CD4-positive, alpha-beta T cell treated with Interleukin-15 for 4 hours (primary cell): ENCODE measurements at places on chromosomes 16 and 17.

DNA sequence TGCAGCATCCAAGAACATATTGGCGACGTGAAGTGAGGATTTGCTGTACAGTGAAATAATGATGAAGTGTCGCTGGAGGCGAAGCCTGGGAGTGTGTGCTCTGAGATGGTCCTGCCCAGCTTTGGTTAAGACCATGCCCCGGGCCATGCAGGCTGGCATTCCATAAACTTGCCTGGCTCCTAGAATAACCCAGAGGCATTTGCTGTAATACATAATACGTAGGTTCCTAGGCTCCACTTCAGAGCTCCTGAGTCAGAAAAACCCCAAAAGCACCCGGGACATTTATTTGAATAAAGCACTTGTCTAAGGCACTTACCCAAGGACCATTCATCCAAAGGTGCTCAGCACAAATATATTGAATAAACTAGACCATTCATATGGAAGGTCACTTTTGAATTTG is 279.3 kb downstream of the ABCC12 start:
- no peak for DNase-seq

DNA sequence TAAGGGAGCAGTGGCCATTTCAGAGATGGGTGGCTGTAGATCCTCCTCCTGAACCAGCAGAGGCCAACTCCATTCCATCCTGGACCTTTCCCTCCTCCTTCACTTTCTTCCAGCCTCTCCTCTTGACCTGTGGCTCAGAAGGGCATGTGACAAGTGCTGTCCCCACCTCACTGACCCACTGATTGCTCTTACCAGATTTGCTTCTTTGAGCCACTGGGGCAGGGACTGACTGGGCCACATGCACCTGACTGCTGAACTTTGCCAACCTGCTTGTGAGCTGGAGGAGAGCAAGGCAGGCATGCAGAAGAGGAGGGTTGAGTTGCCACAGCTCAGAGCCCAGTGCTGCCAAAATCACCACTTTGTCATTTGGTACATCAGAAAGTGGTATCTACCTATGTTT is 68.3 kb downstream of the MSI2 start:
- DNase-seq, result no peak

DNA sequence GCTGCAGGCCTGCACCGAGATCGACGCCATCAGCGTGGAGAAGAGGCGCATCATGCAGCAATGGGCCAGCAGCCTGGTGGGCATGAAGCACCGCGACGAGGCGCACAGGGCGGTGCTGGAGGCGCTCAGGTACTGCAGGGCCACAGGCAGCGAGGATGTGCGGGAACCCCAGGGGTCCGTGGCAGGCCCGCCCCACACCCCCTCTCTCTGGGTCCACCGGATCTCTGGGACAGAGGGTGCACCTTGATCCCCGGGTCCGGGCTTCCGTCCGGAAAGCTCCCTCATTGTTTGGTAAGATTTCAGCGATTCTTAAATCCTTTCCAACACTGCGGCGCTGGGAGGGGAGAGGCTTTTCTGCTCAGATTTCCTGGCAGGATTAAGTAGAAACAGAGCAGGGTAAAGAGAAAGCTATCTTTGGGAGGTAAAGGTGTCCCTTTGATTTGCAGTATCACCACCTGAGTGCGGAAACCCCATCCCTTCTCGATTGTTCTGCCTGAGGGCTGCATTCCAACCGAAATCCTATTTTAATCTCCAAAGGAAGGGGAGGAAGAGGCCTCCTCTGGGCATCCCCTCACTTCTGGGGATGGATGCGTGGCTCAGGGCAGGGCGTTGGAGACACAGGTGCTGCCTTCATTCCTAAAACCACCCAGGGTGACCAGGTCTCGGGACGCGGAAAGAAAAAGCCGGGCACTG is 29.2 kb downstream of the CCDC40 start:
- no peak for DNase-seq

GRCh38 chr17:36661047-36661666 is 59.8 kb downstream of the MRM1 start:
- no peak for DNase-seq

DNA sequence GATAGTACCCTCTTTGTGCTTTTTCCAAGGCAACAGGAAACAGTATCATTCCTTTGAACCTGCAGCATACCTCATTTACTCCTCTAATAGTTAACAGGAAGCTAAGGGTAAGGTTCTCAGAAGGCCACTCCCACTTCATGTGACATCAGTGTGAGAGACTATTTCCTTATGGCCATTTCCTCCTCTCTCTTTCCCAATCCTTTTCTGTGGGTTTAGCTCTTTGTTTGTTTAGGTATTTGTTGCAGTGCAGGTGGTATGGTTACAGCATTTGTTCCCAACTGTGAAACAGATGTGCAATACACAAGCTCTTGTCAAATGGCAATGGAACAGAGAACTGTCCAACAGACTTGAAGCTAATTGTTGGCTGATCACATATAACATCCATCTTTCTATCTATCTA is 14.7 kb downstream of the TMC5 start:
- no peak for DNase-seq

DNA sequence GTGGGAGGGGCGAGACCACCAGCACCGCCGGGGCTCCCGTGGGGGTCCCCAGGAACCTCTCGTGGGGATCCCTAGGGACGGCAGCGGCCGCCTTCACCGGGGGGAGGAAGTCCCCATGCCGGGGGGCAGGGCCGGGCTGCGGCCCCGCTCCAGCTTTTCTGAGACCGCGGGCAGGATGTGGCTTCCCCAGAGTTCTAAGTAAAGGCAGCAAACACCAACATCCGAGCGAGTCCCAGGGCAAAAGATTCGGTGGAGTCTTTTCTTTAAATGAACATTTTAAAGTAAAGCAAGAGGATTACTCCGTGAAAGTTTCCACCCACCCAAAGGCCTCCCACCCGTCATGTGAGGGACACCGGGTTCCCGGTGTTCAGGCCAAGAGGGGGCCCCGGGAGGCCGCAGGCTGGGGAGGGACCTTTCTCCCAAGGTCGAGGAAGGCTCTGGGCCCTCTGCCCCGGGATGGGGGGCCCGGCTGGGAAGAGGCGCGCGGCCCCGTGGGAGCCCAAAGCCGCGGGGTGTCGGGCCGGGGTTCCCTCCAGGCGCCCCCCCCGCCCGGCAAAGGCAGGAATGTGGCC is 137.2 kb upstream of the RPH3AL start:
- DNase-seq, result peak; percentile 69

GRCh38 chr16:22621586-22622155 is 111.0 kb downstream of the NPIPB5 start:
- no peak for DNase-seq

DNA sequence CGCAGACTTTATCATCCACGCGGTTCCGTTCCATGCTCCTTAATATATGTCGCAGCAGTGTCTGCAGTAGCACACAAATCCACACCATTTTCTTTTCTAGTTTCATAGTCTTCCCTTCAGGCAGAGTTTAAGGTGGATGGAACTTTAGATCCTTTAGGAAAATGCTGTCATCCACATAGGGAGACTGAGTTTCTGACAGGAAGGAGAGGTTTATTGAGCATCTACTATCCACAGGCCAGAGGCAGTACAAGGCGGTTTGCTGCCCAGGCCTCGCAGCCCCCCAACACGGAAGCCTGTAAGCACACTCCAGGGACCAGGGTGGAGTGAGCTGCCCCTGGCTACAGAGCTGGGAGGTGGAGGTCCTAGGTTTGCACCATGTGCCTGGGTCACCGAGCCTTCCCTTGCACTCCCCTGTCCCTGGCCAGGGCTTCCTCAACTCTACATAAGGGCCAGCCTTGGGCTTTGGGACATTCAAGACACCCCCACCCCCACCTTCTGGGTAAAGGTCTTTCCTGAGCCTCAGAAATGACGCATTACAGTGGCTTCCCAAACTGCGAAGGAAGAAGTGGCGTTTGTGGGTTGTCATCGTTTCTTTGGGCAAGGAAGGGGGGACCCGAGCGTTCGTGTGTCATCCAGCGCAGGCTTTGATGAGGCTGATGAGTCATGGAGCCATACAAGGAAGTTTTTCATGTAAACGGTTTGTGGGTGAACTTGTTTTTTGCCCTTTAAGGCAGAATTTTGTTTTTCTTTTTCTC is 146.5 kb upstream of the PLCG2 start:
- peak; percentile 84 for DNase-seq

DNA sequence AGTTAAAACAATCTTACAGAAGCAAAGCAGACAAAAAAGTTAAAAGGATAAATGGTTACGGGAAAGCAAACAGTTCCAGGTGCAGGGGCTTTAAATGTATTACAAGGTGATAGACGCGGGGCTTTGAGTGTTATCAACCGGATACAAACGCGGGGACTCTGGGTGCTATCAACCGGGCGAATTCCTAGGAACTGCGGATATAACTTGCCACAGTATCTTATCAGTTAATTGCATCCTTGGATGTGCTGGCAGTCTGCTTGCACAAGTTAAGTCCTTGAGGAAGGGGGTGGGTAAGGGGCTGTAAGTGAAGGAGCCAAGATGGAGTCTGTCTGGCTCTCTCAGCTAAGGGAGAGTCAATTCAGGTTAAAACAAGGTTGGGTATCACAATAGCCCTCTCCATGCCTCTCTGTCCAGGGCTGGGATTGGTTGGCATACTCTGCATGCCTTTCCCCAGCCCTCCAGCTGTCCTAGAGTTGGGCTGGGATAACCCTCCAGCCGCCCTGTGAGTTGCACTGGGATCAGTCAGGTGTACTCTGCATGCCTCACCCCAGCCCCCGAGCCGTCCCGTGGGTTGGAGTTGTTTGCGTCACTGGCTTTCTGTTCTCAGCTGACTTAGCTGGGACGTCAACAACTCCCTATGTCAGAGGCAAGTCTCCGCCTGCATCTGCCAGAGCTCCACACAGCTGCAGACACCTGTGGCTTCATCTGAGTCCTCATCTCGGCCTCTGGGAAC is 40.9 kb downstream of the TMEM235 start:
- DNase-seq, result no peak

DNA sequence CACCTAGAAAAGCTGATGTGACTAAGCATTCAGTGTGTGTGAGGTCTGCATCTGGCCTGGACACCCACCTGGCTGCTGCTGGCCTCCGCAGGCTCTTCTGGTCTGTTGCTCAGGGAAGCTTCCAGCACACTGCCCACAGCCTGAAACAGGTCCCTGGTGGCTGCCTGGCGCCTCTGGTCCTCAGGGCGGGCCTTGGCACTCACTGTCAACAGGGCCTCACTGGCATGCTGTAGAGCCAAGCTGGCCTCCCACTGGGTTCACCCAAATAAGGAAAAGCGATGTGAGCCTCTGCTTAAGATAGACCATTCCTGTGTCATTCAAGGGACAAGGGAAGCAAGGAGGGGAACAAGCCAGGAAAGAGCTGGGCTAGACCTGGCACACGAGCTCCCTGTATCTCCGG is 70.6 kb upstream of the BCO1 start:
- DNase-seq, result no peak

DNA sequence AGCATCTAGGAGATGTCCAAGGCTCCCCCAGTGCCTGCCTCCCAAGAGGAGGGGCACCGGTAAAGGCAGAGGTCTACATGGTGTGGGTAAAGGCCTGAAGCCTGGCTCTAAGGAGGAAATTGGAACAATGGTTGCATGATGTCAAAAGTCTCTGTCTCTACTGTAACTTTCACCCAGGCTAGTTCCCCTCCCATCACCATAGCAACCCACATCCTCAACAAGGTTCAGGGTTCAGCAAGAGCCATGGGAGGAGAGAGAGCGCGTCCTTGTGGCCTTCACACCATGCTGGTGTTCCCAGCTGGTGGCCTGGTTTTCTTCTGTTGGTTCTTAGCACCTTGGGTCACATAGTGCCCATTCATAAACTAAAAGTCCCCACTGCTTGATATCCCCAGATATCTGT is 196.7 kb upstream of the CDH5 start:
- DNase-seq, result no peak
